ENCODE measurements at places on chromosomes 13 and 19.

DNA sequence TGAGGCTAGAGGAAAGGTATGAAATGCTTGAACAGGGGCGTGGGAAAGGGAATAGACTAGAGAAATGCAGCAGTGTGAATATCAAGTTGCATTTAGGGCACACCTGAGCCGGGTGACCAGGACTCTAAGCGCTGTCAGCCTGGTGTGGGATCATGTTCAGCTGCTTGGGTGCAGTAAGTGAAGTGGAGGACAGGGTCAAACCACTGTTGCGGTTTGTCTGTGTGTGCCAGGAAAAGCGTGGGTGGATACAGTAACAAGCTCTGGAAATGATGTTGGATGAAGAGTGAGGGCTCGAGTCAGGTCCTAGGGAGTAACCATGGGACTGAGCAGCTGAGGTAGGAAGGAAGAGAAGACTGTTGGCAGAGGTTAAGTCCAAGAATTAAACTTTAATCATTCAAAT lies 15.8 kb downstream of the DGKH start:
- DNase-seq: no peak

GRCh38 chr13:112880221-112880641 lies 88.8 kb upstream of the MCF2L start:
- no peak for DNase-seq

DNA sequence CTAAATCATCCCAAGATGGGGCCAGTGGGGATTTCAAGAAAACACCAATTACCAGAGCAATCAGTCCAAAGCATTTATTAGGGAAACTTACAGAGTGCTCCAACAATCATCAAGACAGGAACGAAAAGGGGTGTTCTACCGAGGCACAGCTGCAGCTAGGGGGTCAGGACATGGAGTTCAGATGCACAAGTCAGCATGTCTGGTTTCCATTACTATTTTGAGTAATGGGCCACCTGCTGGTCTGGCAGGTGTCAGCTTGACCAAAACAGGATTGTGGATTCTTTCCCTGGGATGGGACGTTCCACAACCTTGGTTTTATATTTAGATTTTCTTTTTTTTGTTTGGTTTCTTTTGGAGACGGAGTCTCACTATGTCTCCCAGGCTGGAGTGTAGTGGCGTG lies 3.9 kb upstream of the UBL5 start:
- DNase-seq: no peak

DNA sequence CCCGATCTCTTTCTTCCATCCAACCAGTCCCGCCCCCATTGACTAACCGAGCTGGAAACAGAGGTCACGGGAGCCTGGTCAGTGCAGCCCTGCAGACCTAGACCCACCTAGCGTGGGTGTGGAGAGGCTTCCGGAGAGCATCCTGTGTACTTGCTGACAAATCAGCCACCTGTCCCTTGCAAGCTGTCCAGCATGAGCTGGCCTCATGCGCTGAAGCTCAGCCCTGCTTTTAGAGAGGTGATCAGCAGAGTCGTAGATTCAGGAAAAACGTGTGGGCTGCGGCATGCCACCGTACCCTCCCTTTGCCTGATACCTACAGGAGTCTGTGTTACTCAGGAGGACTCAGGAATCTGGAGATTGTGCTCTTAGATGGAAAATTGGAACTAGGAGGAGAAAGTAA lies 80.3 kb upstream of the UQCRFS1 start:
- DNase-seq: no peak

GRCh38 chr19:8245869-8246835 lies 37.0 kb downstream of the CERS4 start:
- DNase-seq: no peak

DNA sequence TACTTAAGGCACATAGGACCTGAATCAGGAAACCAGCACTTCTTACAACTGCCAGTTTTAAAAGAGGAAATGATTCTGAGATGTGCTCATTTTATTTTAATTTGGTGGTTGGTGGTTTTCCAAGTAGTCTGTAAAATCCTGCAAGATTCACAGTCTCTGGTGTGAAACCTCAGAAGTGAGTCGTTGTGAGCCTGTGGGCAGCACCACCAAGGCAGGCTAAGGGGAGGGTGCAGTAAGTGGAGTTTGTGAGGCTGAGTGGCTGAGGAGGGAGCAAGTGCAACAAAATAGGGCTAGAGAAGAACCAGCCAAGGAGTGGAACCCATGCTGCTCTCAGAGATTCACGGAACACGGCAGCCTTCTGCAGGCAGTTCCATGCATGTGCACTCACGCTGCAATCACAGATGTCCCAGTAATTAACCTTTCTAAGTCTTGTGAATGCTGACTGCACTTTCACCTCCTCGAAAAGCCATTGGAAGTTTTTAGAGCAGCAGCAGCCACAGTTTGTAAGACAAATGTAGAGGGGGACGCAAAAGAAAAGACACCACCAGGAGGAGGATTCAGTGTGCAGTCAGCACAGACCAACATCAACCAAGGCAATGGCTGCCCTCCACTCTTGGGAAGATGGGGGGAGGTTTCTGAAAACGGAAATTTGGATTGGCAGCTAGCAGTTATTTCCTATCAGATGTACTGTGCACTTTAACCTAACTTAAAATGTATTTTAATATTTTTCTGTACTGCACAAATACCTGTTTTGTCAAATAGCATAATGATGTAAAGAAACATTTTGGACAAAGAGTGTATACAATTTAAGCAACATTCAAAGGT lies 44.9 kb downstream of the ESD start:
- DNase-seq: peak; percentile 6

DNA sequence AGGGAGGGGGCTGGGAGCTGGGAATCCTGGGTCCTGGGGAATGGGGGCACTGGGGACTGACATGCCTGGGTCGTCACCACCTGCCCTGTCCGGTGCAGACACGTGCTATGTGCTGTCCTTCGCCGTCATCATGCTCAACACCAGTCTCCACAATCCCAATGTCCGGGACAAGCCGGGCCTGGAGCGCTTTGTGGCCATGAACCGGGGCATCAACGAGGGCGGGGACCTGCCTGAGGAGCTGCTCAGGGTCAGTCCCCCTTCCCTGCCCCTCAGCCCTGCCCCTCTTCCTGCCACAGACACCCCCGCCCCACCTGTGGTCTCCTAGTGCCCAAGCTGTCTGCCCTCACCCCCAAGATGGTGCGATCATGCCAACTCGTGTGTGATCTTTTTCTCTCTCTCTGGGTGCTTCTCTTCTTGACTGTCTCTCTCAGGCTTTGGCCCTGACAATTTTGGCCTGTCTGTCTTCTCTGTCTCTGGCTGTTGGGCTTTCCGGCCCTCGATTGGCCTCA lies 5.0 kb downstream of the CYTH2 start:
- DNase-seq: no peak

DNA sequence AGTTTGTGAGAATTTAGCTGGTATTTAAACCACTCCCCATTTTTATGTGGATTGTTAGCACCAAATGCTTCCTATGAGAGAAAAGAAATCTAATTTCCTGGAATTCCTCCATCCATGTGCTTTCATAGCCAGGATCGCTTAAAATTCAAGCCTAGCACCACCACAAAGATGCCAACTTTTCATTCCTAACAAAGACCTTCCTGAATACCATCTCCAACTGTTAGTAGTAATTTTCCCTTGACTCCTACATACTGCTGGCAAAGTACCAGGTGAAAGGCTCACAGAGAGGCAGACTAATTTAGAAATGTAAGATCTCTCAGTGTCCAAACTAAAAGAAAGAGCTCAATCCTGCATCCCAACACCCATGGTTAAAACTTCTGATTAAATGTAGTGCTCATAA lies 386.3 kb downstream of the KCTD12 start:
- DNase-seq: no peak

- DNase-seq: no peak
These were observed 17.2 kb downstream of the PRR36 start for GRCh38 chr19:7856679-7857663.

- peak; percentile 8 for DNase-seq
These were observed 34.4 kb downstream of the DNAJC15 start for GRCh38 chr13:43057653-43058317.

- no peak for DNase-seq
These were observed 23.8 kb downstream of the ZNF787 start for GRCh38 chr19:56097306-56097705.
